ENCODE measurements at places on chromosomes 11 and 22.

DNA sequence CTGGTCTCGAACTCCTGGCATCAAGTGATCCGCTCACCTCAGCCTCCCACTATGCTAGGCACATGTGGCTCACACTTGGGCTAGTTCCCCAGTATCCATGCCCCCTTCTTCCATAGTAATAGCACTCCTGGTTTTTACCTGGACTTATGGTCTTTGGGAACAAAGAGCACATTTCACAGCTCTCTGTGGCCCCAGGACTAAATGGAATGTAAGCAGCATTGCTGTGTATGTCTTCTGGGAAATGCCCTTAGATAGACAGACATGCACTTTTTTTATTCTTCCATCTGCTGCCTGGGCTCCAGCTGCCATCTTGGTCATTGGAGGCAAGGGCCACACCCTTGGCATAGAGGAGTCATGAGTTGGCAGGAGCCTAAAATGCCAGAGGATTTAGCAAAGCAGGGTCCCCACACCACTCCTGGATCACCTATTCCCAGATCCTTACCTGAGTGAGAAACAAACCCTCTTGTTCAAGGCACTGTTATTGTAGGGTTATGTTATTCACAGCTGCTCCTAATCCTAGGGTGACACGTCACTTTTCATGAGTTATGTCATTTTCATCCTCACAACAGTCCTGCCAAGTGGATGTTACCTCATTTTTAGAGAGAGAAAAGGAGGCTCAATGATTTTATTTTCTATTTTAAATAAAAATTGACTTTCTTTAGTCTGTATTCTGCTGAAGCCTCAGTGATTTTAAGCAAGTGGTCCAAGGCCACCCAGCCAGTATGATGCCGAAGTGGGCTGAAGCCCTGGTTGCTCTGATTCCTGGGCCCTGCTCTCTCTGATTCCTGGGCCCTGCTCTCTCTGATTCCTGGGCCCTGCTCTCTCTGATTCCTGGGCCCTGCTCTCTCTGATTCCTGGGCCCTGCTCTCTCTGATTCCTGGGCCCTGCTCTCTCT is 15.7 kb upstream of the GDPD5 start:
- no peak for DNase-seq

DNA sequence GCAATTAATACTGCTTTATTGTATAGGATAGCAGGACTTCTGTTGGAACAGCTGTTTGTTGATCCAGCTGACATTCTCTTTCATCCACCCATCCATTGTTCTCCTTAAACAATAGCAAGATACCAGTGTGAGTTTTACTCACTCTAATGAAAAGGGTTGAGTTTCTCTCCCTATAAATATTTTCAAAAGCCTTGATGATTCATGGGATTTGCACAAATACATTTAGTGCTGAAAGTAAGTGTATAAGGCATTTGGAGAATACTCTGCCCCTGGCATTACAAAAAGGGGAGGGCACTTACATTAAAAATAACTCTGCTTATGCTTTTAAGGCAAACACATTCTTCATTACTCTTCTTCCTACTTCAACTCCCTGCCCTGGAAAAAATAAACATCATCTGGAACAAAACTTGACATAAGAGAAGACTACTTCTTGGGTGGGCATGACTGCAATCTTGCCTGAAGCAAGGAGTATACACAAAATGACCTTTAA is 634.9 kb downstream of the METTL15 start:
- DNase-seq = no peak

DNA sequence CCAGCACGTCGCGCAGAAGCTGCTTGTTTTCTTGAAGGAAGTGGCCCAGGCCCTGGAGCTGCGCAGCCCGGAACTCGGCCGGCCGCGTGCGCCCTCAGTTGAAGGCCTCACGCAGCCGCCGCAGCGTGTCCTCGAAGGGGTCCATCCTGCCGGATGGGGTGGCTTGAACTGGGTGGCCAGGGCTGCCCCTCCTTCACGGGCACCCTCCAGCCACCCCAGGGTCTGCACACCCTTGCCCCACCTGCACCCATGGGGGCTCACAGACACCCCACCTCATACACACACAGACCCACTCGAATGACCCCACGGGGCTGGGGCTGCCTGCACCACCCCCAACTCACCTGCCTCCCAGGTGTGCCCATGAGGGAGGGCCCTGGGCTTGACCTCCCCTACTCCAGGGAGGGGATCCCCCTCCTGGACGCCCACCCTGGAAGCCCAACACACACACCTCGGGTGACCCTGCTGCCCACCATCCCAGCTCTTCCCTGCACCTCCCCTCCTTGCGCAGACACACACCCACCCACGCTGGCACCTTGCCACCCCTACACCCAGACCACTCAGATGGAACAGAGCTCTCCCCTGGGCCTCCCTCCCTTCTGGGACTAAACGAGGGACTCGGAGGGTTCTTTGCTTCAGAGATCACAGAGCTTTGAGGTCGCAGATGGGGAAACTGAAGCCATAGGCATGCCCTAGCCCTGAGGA is 6.8 kb downstream of the ALDH3B2 start:
- no peak for DNase-seq

GRCh38 chr11:27663326-27663725 is 36.9 kb downstream of the BDNF start:
- no peak for DNase-seq

- no peak for DNase-seq
Observed at GRCh38 chr22:40547729-40548143, 88.8 kb downstream of the MRTFA start.

DNA sequence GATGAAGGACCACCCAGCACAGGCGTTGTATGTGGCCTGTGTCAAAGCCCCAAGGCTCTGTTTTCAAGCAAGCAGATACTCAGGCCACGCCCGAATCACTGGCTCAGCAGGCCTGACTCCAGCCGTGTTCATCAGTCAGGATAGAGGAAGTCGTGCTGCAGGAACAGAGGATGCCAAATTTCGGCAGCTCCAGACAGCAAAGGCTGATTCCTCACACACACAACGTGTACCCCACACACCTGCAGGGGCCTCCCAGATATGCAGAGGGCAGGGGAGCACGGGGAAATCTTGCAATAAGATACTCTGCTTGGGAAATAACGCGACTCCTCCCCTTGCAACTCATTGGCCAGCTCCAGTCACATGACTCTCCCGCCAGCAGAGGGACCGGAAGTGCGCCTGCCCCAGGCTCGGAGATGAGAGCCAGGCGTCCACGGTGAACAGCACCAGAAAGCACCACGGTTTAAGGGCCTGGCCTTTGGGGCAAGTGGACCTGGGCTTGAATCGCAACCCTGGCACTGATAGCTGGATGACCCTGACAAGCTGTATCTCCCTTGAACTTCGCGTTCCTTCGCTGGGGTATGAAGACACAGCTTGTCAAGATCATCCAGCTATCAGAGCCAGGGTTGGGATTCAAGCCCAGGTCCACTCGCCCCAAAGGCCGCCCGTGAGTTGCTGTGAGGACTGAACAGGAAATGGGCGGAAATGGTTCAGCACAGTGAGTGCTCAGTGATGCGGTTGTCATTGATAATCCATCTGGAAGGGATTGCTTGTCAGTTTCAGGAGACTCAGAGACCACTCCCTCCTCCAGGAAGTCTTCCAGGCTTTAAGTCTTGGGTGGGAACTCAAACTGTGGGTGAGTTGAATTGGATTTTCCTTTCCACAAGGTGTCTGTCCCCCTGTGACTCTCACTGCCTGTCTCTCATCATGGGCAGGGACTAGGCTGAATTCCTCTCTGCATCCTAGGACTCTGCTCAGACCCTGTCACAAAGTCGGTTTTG is 88.5 kb downstream of the MYEOV start:
- no peak for DNase-seq

GRCh38 chr22:26892166-26893041 is 235.0 kb downstream of the MIAT start:
- no peak for DNase-seq

DNA sequence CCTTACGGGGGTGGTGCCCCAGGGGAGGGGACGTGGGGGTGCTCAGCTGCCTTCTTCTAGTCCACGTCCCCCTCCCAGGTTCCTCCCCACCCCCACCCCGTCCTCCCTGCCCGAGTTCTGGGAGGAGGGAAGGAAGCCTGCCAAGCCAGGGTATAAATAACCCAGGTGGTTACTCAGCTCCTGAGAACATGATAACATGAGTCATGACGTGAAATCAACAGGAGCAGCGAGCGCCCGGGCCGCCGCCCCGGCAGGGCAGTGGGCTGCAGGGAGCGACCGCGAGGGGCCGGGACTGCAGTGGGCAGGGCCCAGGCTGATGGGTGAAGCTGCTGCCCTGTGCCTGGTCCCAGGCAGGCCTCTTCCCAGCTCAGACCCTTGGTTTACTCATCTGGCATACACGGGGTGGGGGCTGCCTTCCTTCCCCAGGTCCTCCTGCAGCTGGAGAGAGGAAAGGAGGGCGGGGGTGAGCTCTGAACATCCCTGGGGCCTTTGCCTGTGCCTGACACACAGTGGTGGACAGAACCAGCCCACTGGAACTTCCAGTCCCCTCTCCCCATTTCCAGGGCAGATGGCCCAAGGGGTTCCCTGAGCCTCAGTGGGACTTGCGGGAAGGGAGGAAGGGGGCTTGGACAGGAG is 8.8 kb upstream of the PDGFB start:
- no peak for DNase-seq
